Glutamatergic neuron (in vitro differentiated cells): ENCODE measurements at places on chromosomes 5 and 9. TPM values are rescaled to one million over a fixed set of nuclear protein-coding genes. Genes with fewer than 3 reads are reported as not detected.

DNA sequence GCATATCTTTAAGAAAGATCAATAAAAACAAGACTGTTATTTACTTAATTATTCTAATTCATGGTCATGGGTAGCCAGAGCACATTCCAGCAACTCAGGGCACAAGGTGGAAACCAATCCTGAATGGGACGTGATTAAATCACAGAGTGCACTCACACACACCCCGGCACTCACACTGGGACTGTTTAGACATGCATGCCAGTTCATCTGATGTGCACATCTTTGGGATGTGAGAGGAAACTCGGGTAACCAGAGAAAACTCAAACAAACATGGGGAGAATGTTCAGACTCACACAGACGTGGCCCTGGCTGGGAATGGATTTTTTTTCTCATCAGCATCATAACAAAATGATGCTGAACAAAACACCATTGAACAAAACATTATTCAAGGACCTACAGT, 29.4 kb downstream of the SMAD5 start:
- DNase-seq = no peak

GRCh38 chr5:150540615-150541396, 32.9 kb downstream of the NDST1 start:
- DNase-seq = no peak

DNA sequence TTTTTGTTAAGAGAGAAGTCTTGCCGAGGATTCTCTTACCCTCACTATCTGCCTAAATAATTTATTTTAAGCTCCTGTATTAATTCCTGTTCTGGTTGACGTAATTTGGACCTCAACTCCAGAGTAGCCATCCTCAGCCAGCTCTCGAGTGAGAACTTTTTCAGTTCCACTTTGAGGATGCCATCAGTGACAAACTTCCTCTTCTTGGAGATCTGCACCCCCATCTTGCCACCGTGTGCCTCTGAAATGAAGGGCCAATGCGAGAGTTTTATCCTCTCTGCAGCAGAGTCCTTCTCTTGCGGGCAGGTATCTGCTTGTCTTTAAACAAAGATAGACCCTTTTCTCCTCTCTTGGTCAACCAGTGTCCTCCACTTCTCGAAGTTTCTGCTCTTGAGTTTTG, 19.5 kb upstream of the TMEM174 start:
- DNase-seq = no peak

GRCh38 chr5:28737222-28737621, 1698.8 kb upstream of the CDH9 start:
- no peak for DNase-seq

DNA sequence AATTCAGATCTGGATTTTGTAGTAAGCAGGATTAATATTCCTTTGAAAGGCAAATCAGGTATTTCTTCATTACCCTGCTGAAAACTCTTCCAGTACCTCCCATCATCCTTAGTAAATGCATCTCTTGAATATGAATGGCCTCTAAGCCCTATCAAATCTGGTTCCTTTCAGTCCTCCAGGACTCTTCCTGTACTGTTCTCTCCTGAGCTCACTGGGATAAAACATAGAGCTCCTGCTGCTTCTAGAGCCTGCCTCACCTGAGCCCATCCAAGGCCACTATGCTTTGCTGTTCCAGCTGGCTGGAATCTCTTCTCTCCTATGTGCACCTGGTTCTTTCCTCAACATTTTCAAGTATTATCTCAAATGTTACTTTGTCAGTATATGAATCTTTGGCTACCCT, 803.3 kb upstream of the CTNND2 start:
- DNase-seq = no peak

DNA sequence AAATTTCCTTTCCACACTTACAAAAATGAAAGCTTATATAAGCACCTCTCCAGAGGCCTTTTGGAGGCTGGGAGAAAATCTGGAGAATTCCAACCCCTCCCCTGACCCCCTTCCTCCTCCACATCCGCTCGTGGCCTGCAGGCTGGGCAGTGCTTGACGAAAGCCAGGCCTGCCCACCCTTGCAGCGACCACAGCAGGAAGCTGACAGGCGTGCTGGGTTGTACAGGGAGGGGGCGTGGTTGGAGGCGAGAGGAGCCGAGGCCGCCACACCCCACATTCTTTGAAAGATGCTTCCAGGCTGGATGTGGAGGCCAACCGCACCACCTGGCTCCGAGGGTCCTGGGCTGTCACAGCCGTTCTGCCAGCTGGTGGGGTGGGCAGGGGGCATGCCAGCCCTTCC, 47.8 kb upstream of the IER5L start:
- DNase-seq = no peak

GRCh38 chr5:73338256-73339050, 110.1 kb downstream of the FOXD1 start:
- DNase-seq = no peak

GRCh38 chr5:40224421-40224820, 455.3 kb upstream of the PTGER4 start:
- no peak for DNase-seq

GRCh38 chr9:127523312-127523851, 72.1 kb downstream of the LRSAM1 start:
- DNase-seq = no peak

DNA sequence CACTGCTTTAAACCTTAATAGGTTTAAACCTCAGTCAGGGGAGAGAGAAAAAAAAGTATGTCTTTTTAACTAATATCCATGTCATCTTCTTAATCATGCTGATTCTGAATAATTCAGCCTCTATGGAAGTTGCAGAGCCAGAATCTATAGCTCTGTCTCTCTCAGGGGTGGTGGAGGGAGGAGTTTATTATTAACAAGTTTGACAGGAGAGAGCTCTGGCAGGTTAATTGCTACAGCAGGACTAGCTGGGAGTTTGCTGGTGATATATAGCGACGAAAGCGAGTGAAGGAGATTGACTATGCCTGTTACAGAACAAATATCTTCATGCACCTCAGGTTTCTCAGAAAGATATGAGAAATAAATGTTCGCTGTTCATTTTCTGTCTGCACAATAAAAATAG, 586.4 kb downstream of the TLE4 start:
- DNase-seq = no peak

DNA sequence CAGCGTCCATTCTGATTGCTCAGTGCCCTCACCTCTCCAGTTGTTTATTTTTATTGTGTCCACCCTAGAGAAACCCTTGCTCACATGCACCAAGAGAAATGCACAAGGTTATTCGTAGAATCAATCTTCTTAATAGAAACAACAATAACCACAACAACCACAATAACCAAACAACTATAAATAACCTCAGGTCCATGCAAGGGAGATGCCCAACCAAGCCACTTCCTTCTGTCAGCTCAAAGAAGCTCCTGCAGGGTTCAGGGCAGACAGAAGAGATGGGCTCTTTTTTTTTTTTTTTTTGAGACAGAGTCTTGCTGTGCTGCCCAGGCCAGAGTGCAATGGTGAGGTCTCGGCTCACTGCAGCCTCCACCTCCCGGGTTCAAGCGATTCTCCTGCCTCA, 14.9 kb upstream of the TCOF1 start:
- DNase-seq = no peak

- DNase-seq = no peak
Observed at GRCh38 chr5:127423173-127423798, 94.2 kb upstream of the PRRC1 start.

GRCh38 chr9:81676395-81676794, 13.0 kb downstream of the TLE1 start:
- no peak for DNase-seq

DNA sequence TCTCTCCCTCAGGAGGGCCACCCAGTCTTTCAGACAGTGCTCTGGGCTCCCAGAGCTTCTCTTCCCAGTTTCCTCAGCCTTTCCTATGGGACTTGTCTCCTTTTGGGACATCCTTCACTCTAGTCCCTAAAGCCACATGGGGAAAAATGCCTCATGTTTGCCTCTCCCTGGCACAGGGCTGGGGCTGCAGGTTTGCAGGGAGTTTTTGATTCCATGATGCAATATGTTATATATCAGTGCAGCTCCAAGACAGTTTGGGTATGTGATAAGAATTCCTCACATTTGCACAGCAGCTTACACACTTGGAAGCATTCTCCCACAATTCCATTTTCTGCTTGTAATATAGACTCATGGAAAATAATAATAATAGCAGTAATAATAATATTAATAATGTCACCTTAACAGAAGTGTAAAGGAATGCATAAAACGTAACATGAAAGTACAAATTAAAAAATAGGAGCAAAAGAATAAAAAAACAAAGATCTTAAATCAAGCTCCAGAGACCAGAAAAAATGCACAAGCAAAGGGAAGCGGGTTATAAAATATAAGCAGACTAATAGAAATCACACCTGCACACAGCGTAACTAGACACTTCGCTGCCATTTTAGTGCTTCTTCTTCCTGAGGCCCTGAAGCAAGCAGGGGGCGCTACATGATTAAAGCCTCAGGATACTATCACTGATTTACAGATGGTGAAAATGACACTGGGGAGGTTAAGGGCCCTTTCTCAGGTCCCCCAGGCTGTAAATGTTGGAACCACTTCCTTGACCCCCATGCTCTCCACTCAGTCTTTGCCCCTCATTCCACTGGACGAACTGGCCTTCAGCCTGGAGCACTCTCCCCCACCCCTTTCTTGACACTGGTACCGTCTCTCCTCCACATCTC, 70.0 kb upstream of the IL17B start:
- no peak for DNase-seq

DNA sequence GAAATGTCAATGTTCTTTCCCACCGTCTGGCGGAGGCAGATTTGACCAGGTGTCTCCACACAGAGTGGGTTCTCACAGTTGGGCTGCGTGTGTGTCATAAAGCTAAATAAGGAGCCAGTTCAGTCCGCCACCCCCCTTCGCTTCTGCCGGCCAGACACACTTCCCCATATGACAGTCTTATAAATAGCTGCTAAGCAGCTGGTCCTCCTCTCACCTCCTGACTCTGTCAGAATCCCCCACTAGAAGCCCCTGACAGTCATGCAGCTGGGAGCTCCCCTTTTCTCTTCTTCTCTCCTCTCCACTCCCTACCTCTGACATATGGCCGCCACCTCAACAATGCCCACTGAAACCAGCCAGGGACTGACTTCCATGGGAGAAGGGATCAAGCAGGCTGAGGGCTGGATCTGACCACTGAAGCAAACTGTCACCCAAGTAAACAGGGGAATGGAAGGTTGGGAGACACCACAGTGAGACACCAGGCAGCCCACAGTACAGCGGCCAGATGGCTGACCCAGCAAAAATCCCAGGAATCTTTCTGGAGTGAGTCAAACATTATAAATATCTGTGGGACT, 141.9 kb upstream of the EFNA5 start:
- peak; percentile 59 for DNase-seq

GRCh38 chr5:154071799-154072413, 33.1 kb downstream of the MFAP3 start:
- no peak for DNase-seq

DNA sequence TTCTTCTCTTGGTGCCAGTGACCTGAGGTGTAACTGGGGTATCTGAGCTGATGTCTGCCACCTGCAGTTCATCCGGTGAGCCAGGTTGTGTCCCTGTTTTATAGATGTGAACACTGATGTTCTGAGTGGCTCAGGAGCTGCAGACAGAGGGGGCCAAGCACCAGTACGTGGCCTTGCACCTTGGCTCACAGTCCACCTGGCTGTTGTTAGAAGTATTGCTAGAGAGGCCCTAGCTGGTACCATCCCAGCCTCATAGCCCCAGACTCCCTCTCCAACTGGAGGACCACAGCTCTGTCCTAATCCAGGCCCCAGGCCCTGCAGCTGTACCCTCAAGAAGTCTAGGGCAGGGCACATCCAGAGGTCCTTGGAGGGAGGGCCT, 16.2 kb downstream of the PHF2 start:
- DNase-seq = no peak

GRCh38 chr9:109599711-109600110, 101.6 kb upstream of the PTPN3 start:
- no peak for DNase-seq

DNA sequence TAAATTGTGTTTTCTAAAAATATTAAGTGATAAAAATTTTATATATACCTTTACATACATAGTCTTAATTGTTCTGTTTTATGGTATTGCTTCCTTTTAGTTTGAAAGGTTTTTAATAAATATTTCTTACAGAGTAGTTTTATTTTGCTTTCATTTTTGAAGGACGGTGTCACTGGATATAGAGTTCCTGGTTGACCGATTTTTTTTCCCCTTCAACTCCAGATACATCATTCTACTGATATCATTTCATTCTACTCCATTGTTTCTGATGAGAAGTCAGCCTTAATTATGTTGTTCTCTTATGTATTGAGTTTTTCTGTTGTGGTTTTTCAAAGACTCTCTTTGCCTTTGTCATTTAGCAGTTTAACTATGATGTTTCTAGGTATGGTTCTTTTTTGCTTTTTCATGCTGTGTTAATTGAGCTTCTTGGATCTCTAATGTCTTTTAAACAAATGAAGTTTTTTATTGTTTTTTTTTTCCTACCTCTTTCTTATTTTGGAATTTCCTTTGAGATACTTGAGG, 30.4 kb downstream of the MTREX start:
- no peak for DNase-seq

- no peak for DNase-seq
Observed at GRCh38 chr9:133124123-133124906, 3.3 kb upstream of the RALGDS start.

DNA sequence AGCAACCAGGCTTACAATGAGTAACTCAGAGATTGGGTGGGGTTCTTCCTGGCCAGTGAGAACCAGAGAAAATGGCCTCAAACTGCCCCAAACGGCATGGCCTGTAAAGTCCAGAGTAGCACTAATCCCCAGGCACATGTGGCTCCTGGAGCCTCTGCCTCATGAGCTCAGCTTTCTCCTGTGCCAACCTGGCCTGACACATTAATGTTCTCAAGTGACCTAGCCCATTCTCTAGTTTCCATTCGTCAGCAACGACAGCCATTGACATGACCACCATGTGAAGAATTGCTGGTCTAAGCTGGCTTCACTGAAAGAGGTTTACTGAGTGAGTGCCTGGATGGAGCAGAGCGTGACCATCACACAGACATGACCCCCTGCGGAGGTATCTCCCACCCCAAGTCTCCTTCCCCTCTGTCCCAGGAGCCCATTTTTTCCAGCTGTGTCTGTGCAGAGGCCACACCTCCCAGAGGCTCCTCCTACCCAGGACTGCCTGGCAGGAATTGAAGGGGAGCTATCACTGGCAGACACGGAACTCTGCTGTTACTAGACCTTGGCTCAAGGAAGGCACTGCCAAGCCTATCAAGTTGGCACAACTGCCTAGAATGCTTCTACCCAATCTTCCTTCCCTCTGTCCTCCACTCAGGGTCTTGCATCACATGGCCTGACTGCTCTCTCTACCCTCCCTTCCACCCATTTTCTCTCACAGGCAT, 59.0 kb upstream of the BOD1 start:
- no peak for DNase-seq

- no peak for DNase-seq
Observed at GRCh38 chr5:67149057-67149950, 47.3 kb downstream of the CD180 start.

GRCh38 chr5:88683506-88684135, 199.4 kb downstream of the MEF2C start:
- peak; percentile 78 for DNase-seq

The ENTPD2 gene
- total RNA-seq = 0.69 TPM

The OTP gene
- total RNA-seq = 0.17 TPM

The DBH gene
- total RNA-seq = 1.8 TPM

The ZBED3 gene
- 7.0 TPM for total RNA-seq

The WWC1 gene
- 1.5 TPM for total RNA-seq

The NEUROG1 gene
- 222 TPM for total RNA-seq

The IL13 gene
- not detected for total RNA-seq
